ENCODE measurements at places on chromosomes 5 and 9.

DNA sequence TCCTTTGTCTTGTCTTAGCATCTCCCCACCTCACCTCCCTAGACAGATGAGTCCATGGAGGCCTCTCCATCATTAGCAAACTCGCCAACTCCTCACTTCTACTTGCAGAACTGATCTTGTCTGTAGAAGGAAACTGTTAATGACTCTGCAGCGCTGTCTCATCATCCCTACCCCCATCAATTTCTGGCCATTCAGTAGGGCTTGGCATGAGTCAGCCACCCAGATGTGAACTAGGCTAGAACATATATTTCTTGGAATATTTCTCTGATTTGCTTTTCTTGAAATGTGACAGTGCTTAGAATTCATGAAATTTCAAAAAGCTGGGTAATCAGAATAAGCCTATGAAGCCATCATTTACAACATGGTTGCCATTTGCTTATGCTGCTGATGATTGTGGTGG lies 1125.0 kb upstream of the DMAC1 start:
- no peak for DNase-seq

DNA sequence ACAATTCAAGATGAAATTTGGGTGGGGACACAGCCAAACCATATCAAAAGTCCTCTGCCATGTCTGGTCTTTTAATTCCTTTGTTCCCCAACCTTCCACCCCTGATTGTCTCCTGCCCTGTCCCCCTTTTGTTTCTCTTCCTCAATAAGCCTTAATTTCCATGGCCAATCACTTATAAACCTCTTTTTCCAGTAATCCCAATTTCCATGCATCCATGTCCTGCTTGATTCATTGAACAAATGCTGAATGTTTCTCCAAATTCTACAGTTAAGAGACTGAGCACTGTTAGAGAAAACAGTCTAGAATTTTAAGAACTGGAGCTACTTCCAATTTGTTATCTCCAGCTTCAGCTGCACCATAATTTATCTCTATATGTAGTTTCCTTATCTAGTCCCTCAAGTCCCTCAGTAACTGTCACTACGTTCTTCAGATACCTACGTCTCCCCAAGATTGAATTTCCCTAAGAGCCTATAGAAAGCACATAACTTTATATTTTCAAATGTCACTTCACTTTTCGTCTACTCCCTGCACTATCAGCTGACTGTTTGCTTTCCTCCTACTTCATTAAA lies 34.2 kb downstream of the TARS1 start:
- no peak for DNase-seq

DNA sequence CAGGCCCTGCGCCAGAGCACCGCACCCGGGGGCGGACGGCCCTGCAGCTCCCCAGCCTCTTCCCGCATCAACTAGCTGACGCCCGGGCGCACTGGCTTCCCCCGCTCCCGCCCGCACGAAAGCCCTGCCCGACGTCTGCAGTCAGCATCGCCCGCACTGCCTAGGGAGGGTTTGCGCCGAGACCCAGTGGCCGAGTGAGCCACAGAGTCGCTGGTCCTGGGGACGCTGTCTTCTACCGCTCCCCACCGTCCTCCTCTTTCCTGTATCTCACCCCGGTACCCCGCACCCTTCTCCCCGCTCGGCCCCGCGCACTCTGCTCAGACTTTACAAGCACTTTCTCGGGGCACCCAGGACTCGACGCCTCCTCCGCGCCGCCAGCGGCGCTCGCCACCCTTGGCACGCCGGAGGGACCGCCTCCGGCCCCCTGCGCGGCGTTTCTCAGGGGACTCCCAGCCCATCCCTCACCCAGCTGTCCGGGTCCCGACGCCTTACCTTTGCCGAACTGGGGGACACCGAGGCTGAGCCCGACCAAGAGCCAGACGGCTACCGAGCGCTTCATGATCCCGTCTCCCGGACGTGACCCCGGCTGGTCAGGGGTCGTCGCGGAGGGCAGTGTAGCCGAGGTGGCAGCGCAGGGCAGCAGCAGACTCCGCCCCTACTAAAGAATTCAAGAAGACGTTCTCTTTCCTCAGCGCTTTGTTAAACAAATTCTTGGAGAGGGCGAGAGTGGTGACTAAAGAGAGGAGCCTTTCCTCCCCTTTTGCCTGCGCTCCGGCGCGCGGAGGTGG lies 670 bp downstream of the EDIL3 start:
- DNase-seq = peak; percentile 69

DNA sequence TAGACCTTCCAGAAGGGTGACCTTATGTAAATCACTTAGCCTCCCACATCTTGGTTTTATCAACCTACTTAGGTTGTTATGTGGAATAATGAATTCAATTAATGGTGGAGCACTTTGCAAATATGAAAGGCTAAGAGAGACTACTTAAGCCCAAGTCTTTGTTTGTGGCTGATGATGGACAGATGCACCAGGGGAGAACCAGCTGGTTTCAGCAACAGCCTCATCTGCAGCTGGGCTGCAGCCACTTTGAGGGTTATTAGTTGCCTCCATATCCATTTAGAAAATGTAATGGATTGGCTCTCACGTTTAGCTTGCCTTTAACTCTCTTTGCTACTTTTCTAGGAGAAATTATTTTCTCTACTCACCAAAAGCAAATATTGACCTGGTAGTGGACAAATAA lies 146.6 kb downstream of the ESM1 start:
- DNase-seq = peak; percentile 26

DNA sequence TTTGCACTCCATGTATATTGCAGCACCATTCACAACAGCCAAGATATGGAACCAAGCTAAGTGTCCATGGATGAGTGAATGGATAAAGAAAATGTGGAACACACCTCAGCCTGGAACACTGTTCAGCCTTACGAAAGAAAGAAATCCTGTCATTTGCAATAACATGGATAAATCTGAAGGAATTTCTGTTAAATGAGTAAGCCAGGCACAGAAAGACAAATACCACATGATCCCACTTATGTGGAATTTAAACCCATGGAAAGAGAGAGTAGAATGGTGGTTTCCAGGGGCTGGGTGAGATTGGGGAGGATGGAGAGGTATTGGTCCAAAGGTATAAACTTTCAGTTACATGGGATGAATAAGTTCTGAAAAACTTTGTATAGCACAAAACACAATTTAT lies 228.9 kb upstream of the CD180 start:
- DNase-seq = no peak

DNA sequence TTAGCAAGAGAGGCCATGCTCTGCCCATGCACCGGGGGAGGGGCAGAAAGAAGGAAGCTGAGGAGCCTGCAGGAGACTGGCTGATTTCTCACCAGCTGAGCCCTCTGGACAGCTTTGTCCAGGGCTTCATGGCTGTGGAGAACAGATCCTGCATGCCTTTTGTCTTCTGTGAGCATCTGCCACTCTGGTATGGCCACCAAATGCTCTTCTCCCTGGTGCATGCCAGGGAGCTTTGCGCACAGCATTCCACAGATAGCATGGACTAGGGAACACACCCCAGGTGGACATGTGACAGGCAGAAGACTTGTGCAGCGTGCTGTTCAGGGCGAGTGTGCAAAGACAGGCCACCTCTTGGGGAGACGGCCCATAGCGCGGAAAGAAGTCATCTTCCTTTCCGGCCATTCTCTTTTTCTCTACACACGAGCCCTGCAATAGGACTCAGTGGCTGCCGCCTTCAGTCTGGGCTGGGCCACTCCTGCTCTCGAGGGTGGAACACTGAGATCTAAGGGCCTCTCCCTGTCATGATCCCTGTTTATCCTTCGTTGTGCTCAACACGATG lies 56.7 kb downstream of the GADD45G start:
- DNase-seq = peak; percentile 68

- no peak for DNase-seq
Measured at GRCh38 chr5:148208226-148208625, 5.4 kb downstream of the SPINK6 start.

DNA sequence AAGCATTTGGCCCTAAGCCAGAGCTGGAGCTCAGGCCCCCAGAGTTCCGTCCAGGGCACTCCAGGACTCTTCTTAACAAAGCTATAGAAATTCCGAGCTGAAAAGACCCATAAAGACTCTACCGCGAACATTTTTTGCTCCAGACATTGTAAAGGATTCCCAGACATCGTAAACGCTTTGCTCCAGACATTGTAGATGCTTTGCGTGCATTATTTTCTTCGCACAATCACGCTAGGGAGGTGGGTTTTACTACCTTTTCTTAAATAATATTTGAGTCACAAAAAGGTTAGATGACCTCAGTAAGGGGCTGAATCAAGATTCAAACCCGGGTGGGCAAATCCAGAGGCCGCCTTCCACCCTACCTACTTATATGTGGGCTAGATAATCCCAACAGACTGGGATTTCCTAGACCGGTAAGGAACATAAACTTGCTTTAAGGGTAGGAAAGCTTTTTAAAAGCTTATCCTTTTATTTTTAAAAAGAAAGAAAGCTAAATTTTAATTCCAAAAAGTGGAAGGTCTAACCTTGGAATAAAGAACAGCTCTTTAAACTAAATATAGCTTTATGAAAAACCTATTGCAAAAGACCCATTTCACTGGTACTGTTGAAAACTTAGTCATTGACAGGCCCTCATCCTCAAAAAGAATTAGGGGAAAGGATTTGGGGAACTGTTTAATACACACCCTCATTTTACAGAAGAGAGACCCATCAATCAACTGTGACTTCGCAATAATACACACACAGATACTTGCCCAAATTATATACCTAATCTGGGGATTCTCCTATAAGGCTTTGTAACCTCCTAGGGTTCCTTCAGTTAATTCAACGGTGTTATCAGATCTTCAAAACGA lies 822 bp upstream of the TNIP1 start:
- no peak for DNase-seq

GRCh38 chr5:181088289-181088688 lies 42.7 kb downstream of the OR2V1 start:
- DNase-seq = peak; percentile 36

- no peak for DNase-seq
Measured at GRCh38 chr5:10480237-10480985, 38.7 kb downstream of the ROPN1L start.
